ENCODE measurements at places on chromosomes 11 and 22.

DNA sequence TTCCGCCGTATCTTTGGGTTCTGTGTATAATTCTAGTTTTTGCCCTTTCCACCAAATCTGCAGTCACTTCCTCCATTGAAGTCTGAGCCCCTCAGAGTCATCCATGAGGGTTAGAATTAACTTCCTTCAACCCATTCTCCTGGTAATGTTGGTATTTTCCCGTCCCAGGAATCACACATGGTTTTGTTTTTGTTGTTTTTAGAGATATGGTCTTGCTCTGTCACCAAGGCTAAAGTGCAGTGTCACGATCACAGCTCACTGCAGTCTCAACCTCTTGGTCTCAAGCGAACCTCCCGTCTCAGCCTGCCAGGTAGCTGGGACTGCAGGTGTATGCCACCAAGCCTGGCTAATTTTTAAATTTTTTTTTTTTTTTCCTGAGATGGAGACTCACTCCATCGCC lies 18.7 kb downstream of the ZBED4 start:
- DNase-seq = no peak
- peak overlapping the region; percentile 34 for H3K27ac ChIP-seq
- H3K36me3 ChIP-seq = no peaks in the 10 kb centered on the region
- H3K4me1 ChIP-seq = peaks cover 46% of the 10 kb centered on the region
- H3K27me3 ChIP-seq = no peaks in the 10 kb centered on the region
- H3K4me3 ChIP-seq = no peak overlapping the region

DNA sequence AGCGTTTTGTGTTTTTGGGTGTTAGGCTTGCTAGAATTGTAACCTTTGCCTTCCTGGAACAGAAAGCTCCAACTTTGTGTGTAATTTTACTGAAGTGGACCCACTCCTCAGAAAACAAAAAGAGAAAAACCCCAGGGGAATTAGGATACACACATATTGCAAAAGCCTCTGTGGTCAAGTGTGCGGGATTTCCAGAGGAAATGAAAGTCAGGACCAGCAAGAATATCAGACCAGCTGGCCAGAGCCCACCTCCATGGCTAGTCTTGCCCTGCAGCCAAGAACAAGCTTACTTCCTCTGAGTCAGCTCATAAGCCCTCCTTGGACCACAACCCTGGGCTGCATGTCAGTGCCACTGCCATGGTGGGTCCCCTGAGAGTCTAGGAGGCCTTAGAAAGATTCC lies 37.0 kb upstream of the FTH1 start:
- peaks cover 10% of the 10 kb centered on the region for H3K27me3 ChIP-seq
- peaks cover 4% of the 10 kb centered on the region for H3K36me3 ChIP-seq
- no peak overlapping the region for H3K27ac ChIP-seq
- DNase-seq = no peak
- H3K4me3 ChIP-seq = no peak overlapping the region

DNA sequence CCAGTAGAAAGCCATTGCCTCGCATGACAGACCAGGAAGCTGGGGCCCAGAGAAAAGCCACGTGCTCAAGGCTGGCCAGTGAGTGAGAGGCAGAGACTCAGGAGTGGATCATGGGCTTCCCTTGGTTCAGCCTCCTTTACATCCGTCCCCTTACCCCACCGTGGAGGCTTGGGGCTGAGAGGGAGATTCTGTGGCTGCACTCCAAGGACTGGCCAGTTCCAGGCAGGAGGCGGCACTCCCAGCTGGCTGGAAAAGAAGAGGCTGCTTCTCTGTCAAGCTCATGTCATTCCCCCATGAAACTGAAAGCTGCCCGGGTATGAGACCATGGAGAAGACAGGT lies 6.6 kb upstream of the ASCL2 start:
- no peak overlapping the region for H3K4me3 ChIP-seq
- peaks cover 2% of the 10 kb centered on the region for H3K4me1 ChIP-seq
- H3K27me3 ChIP-seq = peaks cover 44% of the 10 kb centered on the region
- DNase-seq = no peak
- H3K36me3 ChIP-seq = peaks cover 2% of the 10 kb centered on the region

GRCh38 chr22:46027211-46028105 lies 50.5 kb upstream of the WNT7B start:
- peaks cover 7% of the 10 kb centered on the region for H3K36me3 ChIP-seq
- no peak overlapping the region for H3K27ac ChIP-seq
- peaks cover 37% of the 10 kb centered on the region for H3K27me3 ChIP-seq
- H3K4me1 ChIP-seq = peaks cover 16% of the 10 kb centered on the region
- H3K4me3 ChIP-seq = no peak overlapping the region
- no peak for DNase-seq

DNA sequence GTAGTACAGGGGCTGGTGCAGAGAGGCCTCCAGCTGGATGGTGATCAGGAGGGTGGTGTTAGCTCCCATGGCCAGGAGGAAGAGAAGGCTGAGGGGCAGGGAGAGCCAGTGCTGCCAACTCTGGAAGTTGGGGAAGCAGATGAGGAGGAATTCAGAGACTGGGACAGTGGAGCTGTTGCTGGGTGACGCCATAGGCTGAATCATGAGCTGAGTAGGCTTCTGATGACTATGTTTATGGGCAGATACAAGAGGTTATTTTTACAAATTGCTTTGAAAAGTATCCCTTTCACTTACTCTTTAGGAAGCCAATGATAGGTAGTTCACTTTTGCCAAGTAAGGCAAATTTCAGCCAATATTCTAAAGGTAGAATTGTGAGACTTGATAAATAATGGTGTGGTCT lies 3.1 kb downstream of the OR56A1 start:
- H3K27me3 ChIP-seq = peaks cover 45% of the 10 kb centered on the region
- no peak for DNase-seq
- peaks cover 3% of the 10 kb centered on the region for H3K36me3 ChIP-seq
- no peak overlapping the region for H3K27ac ChIP-seq

- H3K4me1 ChIP-seq = peaks cover 3% of the 10 kb centered on the region
- no peaks in the 10 kb centered on the region for H3K27me3 ChIP-seq
- no peak for DNase-seq
- peaks cover 5% of the 10 kb centered on the region for H3K36me3 ChIP-seq
- no peak overlapping the region for H3K27ac ChIP-seq
Observed at GRCh38 chr11:87176044-87176443, 138.3 kb downstream of the TMEM135 start.

DNA sequence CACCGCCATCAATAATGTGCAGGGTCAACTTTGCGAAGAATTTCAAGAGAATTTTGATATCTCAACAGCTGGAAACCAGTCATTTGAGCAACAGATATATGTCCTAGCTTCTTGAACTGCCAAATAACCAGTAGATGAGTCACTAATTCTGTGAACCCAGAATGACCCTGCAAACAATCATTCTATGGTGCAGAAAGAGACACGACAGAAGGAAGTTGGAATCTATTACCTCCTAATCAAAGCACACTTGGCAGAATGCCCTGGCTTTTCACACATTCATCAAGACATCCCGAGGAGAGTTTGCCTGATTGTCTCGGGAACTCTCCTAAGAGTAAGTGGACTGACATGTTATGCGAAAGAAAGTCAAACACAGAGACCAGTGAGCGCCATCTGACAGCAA lies 621.1 kb downstream of the OPCML start:
- no peaks in the 10 kb centered on the region for H3K4me1 ChIP-seq
- H3K27me3 ChIP-seq = peaks cover 34% of the 10 kb centered on the region
- no peaks in the 10 kb centered on the region for H3K36me3 ChIP-seq
- no peak for DNase-seq
- H3K27ac ChIP-seq = no peak overlapping the region

GRCh38 chr22:47017245-47017644 lies 254.8 kb downstream of the TBC1D22A start:
- peaks cover 20% of the 10 kb centered on the region for H3K4me1 ChIP-seq
- no peak overlapping the region for H3K4me3 ChIP-seq
- no peak for DNase-seq
- peaks cover 2% of the 10 kb centered on the region for H3K36me3 ChIP-seq

DNA sequence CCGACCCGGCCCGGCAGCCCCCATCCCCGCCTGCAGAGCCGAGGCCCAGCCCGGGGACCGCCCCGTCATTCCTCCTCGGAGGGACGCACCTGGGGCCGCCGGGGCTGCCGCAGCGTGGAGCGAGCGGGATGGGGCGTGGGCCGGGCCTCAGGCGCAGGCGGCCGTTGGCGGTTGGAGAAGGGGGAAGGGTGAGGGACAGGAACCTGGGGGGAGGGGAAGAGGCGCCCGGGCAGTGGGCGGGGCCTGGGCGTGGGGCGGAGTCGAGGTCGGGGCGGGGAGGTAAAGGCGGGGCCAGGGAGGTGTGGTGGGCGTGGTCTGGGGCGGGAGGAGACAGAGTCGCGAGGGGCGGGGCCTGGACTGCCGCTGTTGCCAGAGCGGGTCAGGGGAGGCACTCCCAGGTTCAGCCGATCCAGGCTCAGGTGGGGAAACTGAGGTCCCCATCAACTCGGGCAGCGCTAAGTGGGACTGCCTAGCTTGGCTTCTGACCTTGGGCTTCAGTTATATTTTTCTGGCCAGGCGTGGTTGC lies at the start of gene TESMIN:
TSS of gene TESMIN (minus strand) at position 190 of the 526 bp plus-strand sequence. CDS start 860 bp downstream, outside the sequence.
- H3K27ac ChIP-seq = no peak within 1 kb of the TSS
- peak; percentile 94 for DNase-seq
- H3K36me3 ChIP-seq = no peaks in the 10 kb centered on the region

- H3K4me1 ChIP-seq = peaks cover 37% of the 10 kb centered on the region
- no peak overlapping the region for H3K27ac ChIP-seq
- peaks cover 2% of the 10 kb centered on the region for H3K36me3 ChIP-seq
- DNase-seq = no peak
Observed at GRCh38 chr11:65496304-65497140, 2.3 kb upstream of the MALAT1 start.

- H3K27ac ChIP-seq = no peak overlapping the region
- H3K36me3 ChIP-seq = no peaks in the 10 kb centered on the region
- peaks cover 19% of the 10 kb centered on the region for H3K4me1 ChIP-seq
- H3K27me3 ChIP-seq = no peaks in the 10 kb centered on the region
Observed at GRCh38 chr11:76293189-76293631, 86.9 kb upstream of the WNT11 start.

- H3K27me3 ChIP-seq = peaks cover 57% of the 10 kb centered on the region
- no peak overlapping the region for H3K4me3 ChIP-seq
- H3K27ac ChIP-seq = no peak overlapping the region
Observed at GRCh38 chr22:43381693-43382092, 30.1 kb upstream of the MPPED1 start.

- DNase-seq = no peak
- H3K36me3 ChIP-seq = no peaks in the 10 kb centered on the region
- no peaks in the 10 kb centered on the region for H3K4me1 ChIP-seq
- H3K27ac ChIP-seq = no peak overlapping the region
Observed at GRCh38 chr11:76215941-76216340, 9.6 kb upstream of the WNT11 start.

- peaks cover 2% of the 10 kb centered on the region for H3K36me3 ChIP-seq
- H3K27ac ChIP-seq = no peak overlapping the region
- no peaks in the 10 kb centered on the region for H3K27me3 ChIP-seq
- DNase-seq = no peak
- H3K4me3 ChIP-seq = peak overlapping the region; percentile 66
Observed at GRCh38 chr11:117073539-117073938, 24.7 kb downstream of the SIK3 start.

GRCh38 chr11:100761841-100762240 lies 74.8 kb downstream of the ARHGAP42 start:
- H3K4me3 ChIP-seq = no peak overlapping the region
- H3K4me1 ChIP-seq = no peaks in the 10 kb centered on the region

DNA sequence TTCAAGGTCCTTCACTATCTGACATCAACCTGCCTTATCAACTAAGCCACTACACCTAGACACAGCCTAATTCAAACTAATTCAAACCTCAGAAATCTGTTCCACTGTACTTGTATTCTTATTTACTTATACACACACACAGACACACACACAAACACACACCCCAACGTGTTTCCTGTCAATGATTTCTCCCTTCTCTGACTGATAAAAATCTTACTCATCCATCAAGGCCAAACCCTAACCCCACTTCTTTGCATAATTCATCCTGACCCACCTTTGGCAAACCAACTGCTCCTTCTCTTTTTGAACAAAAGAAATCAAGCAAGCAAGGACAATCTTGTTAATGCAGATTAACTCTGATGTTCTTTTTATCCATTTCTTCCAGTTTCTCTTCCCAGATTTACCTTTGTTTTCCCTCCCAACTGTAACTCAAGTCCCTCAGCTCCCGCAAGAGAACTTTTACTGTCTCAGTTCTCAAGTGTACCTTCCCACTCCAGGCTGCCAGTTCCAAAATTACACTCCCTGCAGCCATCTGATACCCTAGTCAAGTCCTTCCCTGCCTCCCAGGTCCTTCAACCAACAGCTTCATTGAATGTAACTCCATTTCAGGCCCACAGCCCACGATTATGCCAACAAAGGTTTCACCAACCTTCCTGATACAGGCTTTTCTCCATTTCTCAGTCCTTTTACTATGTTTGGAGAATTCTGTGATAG lies 78.3 kb downstream of the PAK1 start:
- DNase-seq = no peak
- H3K4me1 ChIP-seq = peaks cover 6% of the 10 kb centered on the region
- H3K27me3 ChIP-seq = no peaks in the 10 kb centered on the region

DNA sequence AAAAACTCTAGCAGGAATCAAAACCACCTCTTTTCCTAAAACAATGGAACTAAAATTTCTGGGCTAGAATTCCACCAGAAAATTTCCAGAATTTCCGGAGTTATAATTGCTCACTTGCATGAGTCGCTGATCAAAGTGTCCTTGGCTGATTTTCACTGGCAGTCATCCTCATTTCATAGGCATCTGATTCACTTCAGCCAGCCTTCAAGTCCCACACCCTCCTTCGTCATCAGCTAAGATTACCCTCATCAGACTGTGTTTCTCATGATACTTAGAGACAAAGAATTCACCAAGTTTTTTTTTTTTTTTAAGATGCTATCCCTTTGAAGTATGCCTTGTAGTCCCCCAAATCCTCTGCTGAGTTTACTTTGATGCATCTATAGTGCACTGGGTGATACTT lies 71.5 kb upstream of the RAB38 start:
- H3K36me3 ChIP-seq = peaks cover 2% of the 10 kb centered on the region
- H3K27me3 ChIP-seq = no peaks in the 10 kb centered on the region
- no peaks in the 10 kb centered on the region for H3K4me1 ChIP-seq
- no peak for DNase-seq
- H3K4me3 ChIP-seq = no peak overlapping the region

- DNase-seq = no peak
- H3K27ac ChIP-seq = no peak overlapping the region
- no peaks in the 10 kb centered on the region for H3K27me3 ChIP-seq
- no peak overlapping the region for H3K4me3 ChIP-seq
- H3K4me1 ChIP-seq = peaks cover 7% of the 10 kb centered on the region
Observed at GRCh38 chr22:29727131-29727523, 7.3 kb downstream of the CABP7 start.
